ENCODE measurements at places on chromosomes 2 and 18. TPM values are rescaled to one million over a fixed set of nuclear protein-coding genes. Genes with fewer than 3 reads are reported as not detected.

IL1F10 gene
- not detected for total RNA-seq

CCT4 gene
- 35.3 TPM for total RNA-seq

CYP26B1 gene
- 18.6 TPM for total RNA-seq

POMC gene
- 18.6 TPM for total RNA-seq

UBR3 gene
- 37.7 TPM for total RNA-seq

DNAJC5G gene
- total RNA-seq: not detected

ECEL1 gene
- 14.9 TPM for total RNA-seq

CHAC2 gene
- total RNA-seq: not detected

CIDEA gene
- not detected for total RNA-seq

ALPP gene
- not detected for total RNA-seq

EN1 gene
- total RNA-seq: not detected

OR6B2 gene
- not detected for total RNA-seq

MYCN gene
- not detected for total RNA-seq

HOXD8 gene
- 19.8 TPM for total RNA-seq

G6PC2 gene
- total RNA-seq: not detected

OSR1 gene
- 66.7 TPM for total RNA-seq

FER1L5 gene
- not detected for total RNA-seq

XIRP2 gene
- total RNA-seq: 1.2 TPM

CASP10 gene
- 7.8 TPM for total RNA-seq

UPP2 gene
- total RNA-seq: not detected

AOX1 gene
- 59.2 TPM for total RNA-seq

NYAP2 gene
- not detected for total RNA-seq

CDC42EP3 gene
- total RNA-seq: 65.5 TPM

Data from ascending aorta (tissue), 2 donors.